Activated CD4-positive, alpha-beta T cell treated with anti-CD3 and anti-CD28 coated beads for 48 hours (primary cell): ENCODE measurements at places on chromosomes 11 and 22.

- no peak for DNase-seq
Measured at GRCh38 chr11:120647681-120648080, 136.1 kb downstream of the GRIK4 start.

DNA sequence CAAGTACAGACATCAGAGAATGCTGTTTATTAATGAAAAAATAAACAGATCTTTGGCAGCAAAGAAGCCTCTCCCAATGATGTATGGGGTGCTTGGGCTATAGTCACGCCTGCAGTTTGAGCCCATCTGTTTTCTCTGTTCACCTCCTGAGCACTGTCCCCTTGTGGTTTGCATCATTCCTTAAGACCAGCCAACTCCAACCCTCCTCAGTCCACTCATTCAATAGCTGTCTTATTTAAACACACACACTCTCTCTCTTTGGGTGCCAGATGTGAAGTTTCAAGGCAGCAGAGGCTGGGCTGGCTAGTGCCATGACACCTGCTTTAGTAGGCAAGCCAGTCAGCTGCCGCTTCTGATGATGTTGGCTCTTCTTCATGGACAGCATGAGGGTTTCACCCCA is 58.1 kb downstream of the POLD3 start:
- DNase-seq: no peak

- DNase-seq: peak; percentile 55
Measured at GRCh38 chr11:20156280-20156875, 3.9 kb downstream of the DBX1 start.

GRCh38 chr11:8706673-8707432 is 24.3 kb downstream of the RPL27A start:
- no peak for DNase-seq

- DNase-seq: no peak
Measured at GRCh38 chr11:76838678-76839068, 22.0 kb upstream of the ACER3 start.

DNA sequence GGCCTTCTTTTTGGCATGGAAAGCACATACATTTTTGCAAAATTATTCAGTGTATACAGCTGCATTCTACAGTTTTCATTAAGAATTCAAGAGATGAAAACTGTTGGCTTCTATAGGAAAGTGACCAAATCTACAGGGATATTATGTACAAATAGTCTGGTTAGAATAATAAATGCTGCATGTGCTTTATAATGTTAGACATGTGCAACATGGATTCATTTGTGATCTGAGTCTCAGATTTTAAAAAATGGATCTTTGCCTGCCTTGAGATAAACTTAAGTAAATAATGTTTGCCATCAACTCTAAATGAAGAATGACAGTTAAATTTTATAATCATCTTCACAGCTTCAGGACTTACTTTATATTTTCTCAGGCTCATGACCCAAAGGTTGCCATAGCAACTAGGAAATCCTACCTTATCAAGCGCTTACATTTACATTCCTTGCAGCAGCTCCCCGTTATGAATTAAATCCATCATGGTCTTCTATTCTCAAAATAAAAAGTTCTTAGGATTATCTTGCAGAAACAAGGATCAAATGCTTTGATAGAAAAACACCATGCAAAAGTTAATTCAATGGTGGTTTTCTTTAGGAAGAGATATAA is 200.2 kb downstream of the CADM1 start:
- no peak for DNase-seq

DNA sequence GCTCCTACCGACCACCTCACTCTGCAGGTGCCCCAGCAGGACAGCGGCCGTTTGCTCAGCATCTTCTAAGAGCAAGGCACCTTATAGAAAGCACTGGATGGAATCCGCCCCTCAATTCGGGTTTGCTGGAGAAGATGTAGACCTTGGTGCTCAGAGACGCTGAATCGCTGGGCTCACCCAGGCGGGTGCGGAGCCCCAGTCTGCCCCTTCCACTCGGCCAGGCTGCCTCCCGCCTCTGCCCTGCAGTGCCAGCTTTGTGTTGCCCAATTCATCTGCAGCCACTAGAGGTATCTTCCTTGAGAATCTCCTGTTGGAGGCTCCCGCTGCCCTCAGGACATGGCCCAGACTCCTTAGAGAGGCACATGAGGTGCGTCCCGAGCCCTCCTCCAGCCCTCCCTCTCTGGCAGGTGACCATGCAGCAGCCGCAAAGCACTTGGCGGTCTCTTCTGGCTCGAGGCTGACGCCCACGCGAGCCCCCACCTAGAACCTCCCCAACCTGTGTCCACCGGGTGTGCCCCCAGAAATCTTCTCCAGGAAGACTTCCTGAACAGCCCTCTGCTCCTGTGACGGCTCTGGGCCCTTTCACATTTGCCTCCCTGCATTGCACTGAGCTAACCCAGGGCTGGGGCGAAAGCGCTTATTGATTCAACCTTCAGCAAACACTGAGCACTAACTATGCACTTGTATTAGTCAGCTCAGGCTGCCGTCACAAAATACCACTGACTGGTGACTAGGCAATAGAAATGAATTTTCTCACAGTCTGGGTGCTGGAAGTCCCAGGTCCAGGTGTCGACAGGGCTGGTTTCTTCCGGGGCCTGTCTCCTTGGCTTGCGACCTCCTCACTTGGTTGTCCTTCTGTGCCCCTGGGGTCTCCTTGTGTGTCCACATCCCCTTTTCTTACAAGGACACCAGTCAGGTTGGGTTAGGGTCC is 117.5 kb downstream of the WNT7B start:
- DNase-seq: no peak

- DNase-seq: peak; percentile 48
Measured at GRCh38 chr11:117970400-117971024, 15.7 kb upstream of the IL10RA start.

GRCh38 chr11:84524422-84525051 is 1102.6 kb downstream of the DLG2 start:
- DNase-seq: no peak

DNA sequence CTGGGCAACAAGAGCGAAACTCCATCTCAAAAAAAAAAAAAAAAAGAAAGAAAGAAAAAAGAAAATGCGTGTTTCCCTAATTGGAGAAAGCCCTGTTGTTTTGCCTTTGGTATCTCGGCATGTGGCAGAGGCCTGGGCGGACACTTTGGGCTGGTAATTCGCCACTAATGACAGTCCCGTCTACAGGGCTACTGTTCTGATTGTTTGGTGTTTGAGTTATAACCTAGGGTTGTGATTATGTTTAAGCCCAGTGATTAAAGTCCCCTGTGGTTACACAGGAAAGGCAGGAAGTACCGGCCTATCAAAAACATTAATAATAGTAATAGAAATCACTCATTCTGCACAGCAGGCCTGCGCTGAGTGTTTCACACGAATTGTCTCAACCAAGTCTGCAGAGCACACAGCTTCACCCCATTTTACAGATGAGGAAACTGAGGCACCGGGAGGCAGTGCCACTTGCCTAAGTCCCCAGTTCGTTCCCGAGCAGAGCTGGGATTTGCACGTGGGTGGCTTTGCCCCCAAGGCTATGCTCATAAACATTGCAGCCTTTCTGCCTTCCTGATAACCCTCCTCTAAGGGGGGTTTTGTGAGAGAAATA is 39.1 kb upstream of the GRAMD4 start:
- DNase-seq: no peak

DNA sequence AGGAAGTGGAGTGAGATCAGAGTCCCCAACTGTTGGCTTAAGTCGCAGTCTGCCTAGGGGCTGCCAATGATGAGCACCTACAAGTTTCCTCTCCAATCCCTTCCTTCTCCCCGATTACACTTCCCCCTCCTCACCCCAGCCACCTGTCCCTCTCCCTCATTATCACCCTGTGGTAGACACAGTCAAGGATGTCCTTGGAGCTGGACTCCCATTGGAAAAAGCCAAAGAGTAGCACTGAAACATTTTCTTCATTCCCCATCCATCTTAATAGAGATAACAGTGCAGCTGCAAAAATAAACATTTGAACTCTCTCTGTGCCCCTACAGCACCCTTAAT is 146.2 kb downstream of the DBX1 start:
- no peak for DNase-seq

DNA sequence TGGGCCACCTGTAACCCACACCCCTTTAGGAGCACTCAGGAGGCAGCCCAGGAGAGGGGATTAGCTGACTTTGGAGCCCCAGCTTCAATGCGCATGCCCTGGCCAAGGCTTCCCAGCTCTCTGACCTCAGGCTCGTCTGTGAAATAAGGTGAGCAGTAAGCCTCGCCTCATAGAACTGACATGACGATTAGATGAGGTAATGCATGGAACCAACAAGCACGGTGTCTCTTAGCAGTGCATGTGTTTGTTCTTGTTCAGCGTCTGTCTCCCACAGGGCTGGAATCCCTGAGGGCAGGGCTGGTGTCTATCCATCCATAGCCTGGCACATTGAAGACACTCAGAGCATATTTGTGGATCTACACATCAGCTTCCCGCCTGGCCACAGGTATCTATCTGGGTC is 415.4 kb downstream of the MN1 start:
- DNase-seq: no peak

DNA sequence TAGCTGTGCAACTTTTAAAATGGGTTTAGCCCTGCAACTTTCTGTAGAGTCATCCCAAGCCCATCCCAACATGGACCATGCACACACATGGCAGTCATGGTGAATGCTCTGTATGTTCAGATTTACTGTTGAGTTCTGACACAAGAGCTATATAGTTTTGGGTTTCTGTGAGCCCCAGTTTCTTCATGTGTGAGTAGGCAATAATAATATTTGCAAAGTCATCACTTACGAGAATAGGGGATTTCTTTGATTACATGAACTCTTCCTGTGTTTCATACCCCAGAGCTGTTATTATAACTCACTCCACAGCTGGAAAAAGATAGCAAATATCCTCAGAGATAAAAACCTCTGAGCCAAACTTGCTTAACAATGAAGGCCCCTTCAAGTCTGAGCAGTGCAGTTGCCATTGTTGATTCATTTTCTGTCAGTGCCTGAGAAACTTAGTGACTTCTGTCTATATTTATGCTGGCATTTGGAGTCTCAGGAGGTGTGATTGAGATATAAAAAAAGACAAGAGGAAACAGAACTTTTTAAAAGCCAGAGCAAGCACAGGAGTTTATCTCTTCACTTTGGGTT is 767.9 kb upstream of the API5 start:
- no peak for DNase-seq

- DNase-seq: no peak
Measured at GRCh38 chr11:118138839-118139420, 13.7 kb downstream of the SCN4B start.

GRCh38 chr11:75946531-75947530 is 131.8 kb downstream of the UVRAG start:
- DNase-seq: no peak
